ENCODE measurements at places on chromosomes 16 and 17.

DNA sequence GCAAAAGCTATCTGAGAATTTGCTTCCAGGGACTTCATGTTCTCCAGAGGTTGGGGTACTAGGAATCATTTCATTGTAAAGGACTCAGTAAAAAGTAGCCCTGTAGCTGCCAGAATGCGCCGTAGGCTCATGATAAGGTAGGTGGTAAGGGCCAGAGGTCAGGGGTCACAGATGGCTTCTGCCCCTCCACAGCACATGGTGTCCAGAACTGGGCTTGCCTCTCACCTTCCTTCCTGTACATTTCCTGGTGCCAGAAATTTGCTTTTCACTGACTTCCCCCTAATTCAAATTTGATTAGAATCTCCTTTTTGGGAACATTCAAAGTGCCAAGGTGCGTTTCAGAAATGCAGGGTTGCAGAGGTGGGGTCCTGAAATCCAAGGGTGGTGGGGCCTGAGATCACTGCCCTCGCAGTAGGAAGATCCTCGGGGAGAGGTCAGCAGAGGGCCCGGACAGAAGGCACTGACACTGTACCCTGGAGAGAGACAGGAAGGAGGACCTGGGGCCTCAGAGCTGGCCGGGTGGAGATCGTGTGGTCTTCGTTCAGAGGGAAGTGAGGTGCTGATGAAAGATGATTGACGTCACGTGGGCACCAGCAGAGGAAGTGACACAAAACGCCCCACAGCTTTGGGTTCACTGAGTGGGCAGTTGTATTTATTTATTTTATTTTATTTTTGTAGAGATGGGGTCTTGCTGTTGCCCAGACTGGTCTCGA, 25.5 kb upstream of the METRNL start:
- H3K4me3 ChIP-seq, result no peak overlapping the region
- H3K27ac ChIP-seq, result peak overlapping the region; percentile 53
- peaks cover 11% of the 10 kb centered on the region for H3K4me1 ChIP-seq
- peaks cover 2% of the 10 kb centered on the region for H3K27me3 ChIP-seq
- no peak for DNase-seq

DNA sequence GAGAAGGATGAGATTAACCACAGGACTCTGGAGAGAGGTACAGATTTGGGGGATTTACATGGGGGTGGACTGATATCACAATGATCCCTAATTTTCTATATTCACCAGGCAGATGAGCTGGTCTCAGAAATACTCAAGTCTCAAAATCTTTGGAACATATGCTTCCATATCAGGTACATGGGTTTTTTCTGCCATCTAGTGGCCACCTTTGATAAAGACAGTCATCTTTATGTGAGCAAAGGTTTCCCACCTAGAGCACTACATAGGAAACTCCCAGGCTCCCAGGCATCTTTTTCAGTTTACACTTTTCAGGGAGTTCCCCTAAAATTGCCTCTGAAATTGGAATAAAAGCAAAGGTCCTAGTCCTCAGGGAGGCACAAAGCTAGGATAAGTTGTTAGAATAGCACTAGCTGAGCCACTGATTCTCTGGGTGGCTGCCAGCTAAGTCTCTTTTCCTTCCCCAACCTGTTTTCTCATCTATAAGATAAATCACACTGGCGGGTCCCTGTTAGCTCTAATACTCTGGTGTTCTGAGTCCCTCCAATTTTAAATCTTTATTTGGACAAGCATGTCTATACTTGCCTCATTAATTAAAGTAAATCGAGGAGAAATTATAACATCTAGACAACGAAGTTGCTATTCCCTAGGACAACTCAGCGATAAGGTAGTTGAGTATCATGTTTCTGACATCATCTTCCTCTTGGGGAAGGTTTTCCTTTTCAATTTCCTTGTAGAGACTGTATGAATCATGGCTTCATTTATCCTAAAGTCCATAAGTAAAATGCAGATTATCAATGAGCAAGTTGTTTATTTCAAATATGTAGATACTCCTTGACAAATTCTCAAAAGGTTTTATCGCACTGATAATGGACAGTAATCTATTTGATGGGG, 19.0 kb upstream of the MON1B start:
- peaks cover 11% of the 10 kb centered on the region for H3K27me3 ChIP-seq
- H3K36me3 ChIP-seq, result no peaks in the 10 kb centered on the region
- no peak overlapping the region for H3K4me3 ChIP-seq
- no peaks in the 10 kb centered on the region for H3K4me1 ChIP-seq
- H3K27ac ChIP-seq, result no peak overlapping the region
- DNase-seq, result no peak

DNA sequence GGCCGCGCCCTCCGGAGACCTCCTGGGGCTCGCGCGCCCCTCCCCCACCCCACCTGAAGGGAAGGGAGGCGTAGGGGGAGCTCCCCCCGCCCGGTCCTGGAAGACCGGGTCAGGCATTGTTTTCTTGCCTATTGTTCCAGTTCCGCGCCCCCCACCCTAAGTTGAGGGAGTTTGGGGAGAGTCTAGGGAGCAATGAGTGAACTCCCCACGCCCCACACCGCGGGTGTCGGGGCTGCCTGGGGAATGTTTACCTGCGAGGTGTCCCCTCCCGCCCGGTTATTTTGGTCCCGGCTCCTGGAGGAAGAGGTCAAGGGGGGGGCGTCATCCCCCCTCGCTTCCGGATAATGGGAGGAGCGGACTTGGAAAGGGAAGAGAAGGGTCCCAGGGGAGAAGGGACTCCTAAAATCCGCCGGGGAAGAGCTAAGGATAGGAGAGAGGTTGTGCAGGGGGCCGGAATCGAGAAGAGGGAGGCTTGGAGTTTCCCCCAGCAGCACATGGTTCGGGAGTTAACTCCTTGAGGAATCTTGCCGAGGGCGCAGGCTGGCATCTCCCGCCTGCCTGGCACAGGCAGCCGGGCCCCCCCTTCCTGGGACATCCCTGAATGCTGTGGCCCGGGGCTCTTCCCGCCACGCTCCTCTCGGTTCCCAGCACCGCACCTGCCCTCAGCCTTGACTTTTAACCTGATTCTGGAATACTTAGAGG, 881 bp downstream of the MLLT6 start:
- no peak for DNase-seq
- H3K27me3 ChIP-seq, result no peaks in the 10 kb centered on the region
- peaks cover 70% of the 10 kb centered on the region for H3K4me1 ChIP-seq
- H3K36me3 ChIP-seq, result peaks cover 39% of the 10 kb centered on the region

DNA sequence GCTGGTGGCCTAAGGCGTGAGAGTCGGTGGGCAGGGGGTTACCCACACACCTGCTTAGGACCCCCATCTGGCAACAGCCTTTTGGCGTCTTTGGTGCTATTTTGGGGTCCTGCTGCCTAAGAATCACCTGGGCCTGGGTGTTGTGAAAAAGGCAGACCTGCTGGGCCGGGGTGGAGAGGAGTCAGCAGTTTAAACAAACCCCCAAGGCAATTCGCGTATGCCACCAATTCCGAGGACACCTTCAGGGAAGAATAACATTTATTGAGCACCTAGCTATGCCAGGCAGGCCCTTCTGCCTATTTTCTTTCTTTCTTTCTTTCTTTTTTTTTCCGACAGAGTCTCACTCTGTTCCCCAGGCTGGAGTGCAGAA, 53.9 kb upstream of the TOB1 start:
- peaks cover 8% of the 10 kb centered on the region for H3K27me3 ChIP-seq
- H3K4me3 ChIP-seq, result no peak overlapping the region
- H3K4me1 ChIP-seq, result peaks cover 27% of the 10 kb centered on the region

Data from activated T-helper 1 cell treated with anti-CD3 and anti-CD28 coated beads, Interleukin-12 subunit alpha, Interleukin-12 subunit beta, Interleukin-2, Interleukin-4 antibody, amounts not matched to agents 30 ng/mL and 10 ng/mL and 1 ng/mL, durations not matched to agents 14 hours and 24 hours and 36 hours (primary cell).